ENCODE measurements at places on chromosomes 16 and 17.

GRCh38 chr17:77386502-77387192 is 245.9 kb downstream of the SEC14L1 start:
- DNase-seq: no peak

DNA sequence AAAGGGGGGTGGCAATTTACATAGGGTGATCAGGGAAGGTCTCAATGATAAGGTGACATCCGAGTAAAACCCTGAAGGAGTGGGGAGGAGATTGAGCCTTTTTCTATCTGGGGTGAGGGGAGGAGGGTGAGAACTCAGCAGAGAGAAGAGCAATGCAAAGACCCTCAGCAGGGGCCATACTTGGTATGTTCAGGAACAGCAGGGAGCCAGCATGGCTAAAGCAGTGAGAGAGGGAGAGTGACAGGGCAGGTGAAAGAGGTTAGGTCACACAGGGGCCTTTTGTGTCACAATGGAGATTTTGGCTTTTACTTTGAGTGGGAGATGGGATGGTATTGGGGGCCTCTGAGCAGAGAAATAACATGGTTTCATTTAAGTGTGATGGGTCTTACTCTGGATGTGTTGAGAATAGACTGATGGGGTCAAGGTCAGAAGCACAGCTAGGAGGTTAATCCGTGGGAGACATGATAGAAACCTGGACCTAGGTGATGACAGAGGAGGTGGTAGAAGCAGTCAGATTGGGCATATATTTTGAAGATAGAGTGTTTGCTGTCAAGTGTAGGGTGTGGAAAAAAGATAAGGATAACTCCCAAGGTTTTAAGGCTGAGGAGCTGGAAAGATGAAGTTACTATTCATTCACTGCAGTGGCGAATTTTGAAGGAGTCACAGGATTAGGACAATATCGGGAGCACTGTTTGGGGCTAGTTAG is 6.2 kb downstream of the SP2 start:
- DNase-seq: no peak

DNA sequence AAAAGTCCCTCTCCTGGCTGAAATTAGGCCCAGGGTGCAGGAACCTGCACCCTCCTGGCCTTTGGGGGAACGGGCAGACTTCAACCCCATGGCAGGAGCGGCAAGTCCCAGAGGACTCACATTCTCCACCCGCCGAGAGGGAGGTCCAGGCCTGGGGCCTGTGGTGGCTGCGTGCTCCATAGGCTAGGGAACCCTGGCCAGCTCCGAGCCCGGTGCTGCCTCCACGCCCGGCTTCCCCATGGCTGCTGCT is 130 bp downstream of the CCDC78 start:
- peak; percentile 17 for DNase-seq

DNA sequence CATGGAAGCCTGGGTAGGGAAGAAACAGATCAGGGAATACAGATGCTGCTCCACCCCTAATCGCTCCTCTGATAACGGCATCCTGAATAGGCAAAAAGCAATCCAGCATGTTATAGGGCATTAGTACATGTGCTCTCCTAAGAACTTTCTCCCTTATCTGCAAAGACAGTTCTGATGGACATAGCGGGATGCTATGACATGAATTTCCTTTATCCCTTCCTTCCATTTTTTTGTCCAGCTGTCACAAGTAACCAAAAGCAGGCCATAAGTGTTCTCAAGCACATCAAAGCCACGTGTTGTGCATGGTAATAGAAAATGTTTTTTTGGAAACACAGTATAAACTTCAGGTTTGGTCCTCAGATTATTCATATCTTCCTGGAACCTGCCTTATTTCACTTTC is 141.4 kb upstream of the MON1B start:
- no peak for DNase-seq

DNA sequence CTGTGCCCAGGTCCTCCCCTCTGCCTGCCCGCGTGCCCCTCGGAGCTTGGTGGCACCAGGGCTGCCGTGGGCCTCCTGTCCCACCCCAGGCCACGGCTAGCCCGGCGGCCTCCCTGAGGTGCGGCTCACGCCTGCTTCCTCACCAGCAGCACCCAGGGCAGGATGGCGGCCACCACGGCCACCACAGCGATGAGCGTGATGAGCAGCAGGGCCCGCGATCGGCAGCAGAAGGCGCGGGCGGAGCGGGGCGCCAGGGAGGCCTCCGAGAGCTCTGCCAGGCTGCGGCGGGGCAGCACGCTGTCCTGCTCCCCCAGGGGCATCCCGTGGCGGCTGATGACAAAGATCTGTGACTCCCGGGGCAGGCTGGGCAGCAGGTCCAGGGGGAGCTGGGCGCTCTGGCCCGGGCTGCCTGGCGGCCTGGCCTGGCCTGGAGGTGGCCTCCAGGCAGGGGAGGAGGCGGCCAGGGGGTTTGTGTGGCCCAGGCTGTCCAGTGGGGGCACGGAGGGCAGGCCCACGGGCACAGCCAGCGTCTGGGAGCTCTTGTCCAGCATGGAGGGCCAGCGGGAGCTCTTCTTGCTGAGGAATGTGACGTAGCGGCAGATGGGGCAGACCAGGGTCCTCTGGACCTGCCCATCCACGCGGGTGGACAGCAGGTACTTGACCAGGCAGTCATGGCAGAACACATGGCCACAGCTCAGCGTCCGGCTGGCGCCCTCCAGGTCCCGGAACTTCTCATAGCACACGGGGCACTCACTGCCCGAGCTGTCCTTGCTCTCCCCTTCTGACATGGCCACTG is 4.8 kb downstream of the RNF222 start:
- no peak for DNase-seq

DNA sequence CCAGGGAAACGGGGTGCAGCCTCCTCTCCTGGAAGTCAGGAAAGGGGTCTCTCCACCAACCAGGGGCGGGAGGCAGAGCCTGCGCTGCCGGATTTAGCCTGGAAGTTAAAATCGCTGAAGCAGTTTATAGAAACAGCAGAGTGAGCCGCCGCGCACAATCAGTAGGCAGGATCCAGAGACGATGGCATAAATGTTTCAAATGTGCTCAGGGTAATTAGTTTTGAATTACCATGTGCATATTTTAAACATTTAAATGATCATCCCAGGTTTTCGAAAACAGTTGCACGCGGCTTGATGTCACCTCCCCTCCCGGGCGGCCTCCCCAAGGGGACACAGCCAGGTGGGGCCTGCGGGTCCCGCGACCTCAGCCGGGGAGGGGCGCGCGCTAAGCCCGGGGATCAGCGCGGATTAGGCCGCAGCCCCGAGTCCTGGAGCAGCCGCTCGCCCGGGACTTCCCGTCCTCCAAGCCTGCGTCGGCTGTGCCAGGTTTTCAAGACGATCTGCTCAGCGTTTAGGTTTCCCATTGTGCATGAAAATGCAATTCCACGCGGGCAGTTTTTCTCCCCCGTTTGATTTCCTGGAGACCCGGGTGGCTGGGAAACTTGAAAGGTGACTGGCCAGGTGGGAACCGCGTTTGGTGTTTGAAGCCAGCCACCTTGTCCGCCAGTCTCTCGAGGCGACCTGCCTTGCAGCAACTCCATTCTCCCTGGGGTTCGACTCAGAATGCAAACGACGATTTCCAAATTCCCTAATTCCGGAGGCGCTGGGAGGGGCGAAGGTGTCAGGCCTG is 78.3 kb downstream of the RPA1 start:
- no peak for DNase-seq

GRCh38 chr17:69423450-69423849 is 9.0 kb downstream of the MAP2K6 start:
- no peak for DNase-seq

DNA sequence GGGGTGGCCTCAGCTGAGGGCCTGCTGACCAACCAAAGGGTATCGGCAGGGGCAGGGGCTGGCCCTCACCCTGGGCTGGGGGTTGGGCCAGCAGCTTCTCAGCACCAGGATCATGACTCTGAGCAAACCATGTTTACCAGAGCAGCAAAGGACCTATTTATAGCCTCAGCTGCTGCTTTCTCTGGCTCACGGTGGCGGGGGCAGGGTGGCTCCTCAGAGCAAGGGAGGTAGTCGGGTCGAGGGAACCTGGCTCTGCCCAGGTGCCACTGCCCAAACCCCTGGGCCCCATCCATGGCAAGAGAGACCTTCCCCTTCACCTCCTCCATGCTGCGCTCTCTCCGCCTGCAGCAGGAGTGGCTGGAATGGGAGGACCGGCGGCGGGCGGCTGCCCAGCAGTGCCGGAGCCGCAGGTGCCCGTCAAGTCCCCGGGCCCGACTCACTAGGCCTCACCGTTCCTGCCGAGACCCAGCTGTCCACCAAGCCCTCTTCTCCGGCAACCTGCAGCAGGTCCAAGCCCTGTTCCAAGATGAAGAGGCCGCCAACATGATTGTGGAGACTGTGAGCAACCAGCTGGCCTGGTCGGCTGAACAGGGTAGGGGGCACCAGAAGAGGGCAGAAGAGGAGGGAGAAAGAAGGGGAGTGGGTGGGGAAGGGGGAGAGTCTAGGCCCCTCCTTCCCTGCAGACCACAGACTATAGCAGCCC is at the start of gene ASB16:
ASB16 (plus strand) TSS at position 206 of the 703 bp plus-strand sequence; CDS start at position 292, 86 bp downstream.
- no peak for DNase-seq

DNA sequence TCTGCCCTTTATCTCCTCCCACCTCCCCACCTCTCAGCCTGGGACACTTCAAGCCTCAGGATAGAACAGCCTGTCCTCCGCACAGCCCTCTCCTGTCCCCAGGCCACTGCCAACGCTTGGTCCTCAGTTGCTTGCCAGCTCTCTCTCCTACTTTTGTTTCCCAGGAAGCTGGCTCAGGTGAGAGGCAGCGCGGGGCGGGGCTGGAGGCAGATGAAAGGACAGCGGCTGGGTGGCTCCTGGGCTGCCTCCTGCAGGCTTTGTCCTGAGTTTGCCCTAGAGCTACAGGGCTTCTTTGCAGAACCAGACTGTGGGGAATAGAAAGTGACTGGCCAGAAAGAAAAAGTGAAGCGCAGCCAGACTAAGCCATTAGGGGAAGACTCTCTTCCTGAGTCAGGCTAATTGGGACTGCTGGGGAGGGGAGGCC is 48.2 kb upstream of the CDC42EP4 start:
- no peak for DNase-seq

GRCh38 chr17:78316867-78317789 is 42.7 kb downstream of the SOCS3 start:
- peak; percentile 27 for DNase-seq

DNA sequence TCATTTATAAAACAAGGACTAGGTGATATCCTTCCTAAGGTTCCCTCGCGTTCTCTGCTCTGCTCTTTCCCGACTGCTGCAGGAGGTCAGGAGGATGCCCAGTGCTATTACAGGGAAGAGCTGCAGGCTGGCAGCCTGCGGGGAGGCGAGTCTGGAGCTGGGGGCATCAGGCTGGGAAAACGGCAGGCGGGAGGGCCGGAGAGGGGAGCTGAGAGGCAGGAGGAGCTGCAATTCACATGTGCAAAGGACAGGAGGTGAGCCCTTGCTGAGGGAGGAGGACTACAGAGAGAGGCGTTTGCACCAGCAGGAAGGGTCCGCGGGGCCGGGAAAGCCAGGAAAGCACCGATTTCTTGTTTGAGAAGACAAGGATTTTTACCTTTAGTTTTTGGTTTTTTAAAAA is 8.1 kb downstream of the ADAD2 start:
- DNase-seq: no peak

GRCh38 chr17:7292729-7293128 is 1.7 kb downstream of the YBX2 start:
- DNase-seq: no peak

- no peak for DNase-seq
Measured at GRCh38 chr16:11836650-11837244, 14.6 kb downstream of the RSL1D1 start.

DNA sequence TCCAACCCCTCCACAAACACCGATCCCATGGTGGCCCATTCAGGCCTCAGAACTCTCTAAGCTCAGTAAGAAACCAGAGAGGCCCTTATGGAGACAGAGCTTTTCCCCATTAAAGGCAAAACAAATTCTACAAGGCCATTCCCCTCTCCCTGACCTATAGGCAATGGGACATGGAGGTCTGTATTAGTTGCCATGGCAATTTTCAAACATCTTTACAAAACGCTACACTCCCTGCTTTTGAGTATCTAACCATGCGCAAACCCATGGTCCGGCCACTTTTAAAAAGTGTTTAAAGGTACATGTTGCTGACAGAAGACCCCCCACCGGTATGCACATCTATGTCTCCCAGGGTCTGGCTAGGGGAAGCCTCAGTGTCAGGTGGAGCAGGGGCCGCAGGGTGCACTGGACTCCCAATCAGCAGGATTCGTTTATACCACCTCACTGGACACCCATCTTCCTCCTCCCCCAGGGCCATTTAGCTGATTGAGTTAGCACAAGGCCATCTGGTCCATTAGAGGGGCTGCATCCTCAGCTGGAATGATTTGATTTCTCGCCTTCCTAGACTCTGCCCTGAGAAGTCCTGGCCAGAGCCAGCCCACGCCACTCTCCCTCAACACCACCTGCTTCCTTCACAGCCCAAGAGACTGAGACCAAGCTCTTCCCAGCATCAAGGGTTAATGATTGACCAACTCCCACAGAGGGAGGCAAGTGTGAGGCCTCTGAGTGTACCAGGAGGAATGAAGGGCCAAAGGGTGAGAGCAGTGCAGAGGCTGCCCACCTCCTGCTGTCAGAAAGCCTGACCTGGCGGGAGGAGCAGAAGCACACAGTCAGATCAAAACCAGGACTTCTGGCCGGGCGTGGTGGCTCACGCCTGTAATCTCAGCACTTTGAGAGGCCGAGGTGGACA is 10.9 kb downstream of the ACLY start:
- DNase-seq: no peak

- DNase-seq: no peak
Measured at GRCh38 chr16:2238838-2239675, 2.8 kb downstream of the DNASE1L2 start.

DNA sequence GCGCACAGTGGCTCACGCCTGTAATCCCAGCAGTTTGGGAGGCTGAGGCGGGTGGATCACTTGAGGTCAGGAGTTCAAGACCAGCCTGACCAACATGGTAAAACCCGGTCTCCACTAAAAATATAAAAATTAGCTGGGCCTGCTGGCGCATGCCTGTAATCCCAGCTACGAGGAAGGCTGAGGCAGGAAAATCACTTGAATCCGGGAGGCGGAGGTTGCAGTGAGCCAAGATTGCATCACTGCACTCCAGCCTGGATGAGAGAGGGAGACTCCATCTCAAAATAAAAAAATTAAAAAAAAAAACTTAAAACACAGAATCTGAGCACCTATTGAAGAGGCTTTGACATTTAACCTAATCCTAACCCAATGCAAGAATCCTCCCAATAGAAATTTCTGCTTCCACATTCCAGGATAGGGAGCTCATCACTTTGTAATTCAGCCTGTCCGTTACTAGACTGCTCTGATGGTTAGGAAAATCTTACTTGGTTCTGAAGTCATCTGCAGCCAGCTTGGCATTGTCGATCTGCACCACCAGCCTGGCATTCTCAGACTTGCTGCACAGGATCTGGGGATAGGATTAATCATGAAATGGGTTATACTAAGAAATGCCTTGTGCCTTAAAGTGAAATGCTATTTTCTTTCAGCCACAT is 2.1 kb downstream of the KRT33B start:
- DNase-seq: no peak

- no peak for DNase-seq
Measured at GRCh38 chr16:88855176-88855575, 1.6 kb downstream of the GALNS start.

DNA sequence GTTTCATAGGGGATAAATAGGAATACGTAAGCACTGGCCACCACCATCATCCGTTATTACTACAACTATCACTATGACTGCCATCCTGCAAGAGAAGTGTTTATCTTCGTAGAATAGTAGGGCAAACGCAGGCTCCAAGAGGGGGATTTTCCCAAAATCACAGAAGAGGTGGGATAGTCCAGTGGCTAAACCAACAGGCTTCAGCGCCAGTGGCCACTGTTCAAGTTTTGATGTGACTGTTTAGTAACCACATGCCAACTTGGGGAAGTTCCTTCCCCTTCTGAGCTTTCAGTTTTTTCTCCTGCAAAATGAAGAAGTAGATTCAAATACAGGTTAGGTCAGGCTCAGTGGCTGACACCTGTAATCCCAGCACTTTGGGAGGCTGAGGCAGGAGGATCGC is 60.7 kb upstream of the GRIN2A start:
- no peak for DNase-seq

All from NCI-H1436 (cell line).